ENCODE measurements at places on chromosomes 2 and 18.

- DNase-seq, result no peak
Measured at GRCh38 chr2:100660851-100661584, 98.2 kb downstream of the PDCL3 start.

- DNase-seq, result no peak
Measured at GRCh38 chr18:21958707-21959450, 210.5 kb upstream of the GATA6 start.

- DNase-seq, result no peak
Measured at GRCh38 chr2:12430407-12431133, 286.2 kb upstream of the TRIB2 start.

DNA sequence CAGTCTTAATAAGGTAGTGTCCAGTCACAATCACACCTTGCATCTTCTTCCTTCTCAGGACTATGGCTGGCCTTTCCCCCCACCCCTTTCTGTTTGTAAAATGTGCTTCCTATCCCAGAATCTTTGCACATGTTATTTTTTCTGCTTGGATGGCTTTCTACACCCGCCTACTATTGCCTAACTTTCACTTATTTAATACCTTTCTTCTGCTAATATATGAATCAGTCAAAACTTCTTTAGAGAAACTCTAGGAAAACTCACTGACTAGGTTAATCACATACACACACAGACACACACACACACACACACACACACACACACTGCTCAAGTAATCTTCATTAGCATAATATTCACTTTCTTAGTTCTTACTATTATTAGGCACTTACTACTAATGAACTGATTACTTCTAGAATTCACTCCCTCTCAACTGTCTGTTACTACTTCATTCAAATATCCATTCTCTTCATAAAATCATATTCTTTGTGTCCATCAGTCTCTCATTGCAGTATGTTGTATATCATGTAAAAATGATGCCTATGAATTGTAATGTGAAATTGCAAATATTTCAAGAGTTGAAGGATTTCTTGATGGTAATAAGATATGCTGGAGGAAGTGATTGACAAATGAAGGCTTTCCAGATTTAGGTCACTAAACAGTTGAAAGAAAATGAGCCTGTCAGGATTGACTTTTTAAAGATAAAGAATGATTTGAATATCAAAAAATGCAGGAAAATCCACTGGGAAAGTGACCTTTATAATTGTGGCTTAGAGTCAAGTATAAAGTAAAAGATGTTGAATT is 51.2 kb downstream of the CLIP4 start:
- DNase-seq, result no peak

DNA sequence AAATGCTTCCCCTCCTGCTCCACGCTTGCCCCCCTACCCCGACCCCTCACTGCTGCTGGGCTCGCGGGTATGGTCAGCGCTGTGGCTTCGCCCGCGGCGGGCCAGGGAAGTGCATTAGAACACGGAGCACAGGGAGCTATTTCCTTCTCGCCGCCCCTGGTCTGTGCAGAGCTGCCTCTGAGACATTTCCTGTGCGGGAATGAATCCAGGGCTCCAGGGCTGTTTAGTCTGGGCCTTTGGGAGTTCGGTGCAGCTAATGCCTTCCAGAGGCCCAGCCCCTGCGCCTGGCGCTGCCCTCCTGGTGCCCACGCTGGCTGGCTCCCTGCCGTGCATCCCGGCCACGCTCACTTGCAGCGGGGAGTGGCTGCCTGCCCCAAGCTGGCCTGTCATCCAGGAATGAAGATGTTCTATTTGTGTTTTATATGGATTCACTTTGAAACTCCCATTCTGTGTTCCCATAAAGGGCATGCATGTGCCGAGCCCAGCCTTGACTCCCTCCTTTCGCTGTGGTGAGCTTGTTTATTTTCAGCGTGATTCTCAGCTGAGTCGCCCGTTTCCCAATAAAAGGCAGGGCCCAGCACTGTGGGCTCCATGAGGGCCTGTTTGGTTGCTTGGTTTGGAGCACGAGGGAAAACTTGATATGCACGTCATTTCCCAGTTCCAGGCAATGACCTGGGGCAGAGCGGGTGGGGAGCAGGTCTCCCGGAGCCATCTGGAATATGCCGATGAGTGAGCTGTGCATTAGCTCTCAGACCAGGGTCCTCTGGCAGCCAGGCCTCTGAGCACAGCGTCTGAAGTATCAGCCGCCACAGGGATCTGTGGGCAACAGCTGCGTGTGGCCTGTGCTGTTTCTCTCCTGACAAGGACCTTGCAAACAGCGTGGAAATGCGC is 42.7 kb downstream of the SH3RF3 start:
- DNase-seq, result peak; percentile 85

DNA sequence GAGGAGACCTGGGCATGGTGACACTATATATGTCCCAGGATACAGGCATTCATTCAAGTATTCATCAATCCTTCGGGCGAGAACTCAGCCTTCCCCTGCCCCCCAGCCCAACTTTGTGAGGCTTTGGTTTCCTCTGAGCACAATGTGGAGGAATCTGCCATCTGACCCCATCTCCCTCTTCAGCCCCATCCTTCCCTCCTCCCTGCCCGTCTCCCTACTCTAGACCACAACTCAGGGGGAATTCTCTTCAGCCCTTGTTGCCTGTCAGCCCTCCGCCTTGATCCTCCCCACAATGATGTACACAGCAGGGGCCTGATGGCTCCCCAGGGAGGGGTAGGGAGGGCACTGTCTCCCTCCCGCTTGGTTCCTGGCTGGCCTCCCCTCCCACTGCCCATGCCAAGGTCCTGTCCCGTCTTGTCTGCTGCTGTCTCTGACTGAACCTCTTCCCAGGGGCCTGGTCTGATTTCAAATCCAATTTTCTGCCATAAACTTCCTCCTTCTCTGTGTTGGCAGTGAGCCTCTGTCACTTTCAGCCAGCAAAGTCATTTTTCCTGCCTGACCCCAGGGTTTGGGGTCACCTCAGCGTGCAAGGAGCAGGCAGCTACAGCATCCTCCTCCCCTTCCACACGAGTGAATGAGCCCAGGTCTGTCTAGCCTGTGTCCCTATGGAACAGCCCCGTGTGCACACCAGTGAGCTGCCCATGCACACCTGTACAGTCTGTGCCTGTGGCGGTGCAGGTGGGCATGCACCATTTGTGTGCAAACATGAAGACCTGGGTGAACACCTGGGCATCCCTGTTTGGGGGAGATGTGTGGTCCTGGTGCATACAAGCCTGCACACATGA is 197.3 kb downstream of the CELF4 start:
- DNase-seq, result no peak

GRCh38 chr2:241803387-241804325 is 5.3 kb upstream of the NEU4 start:
- DNase-seq, result no peak

DNA sequence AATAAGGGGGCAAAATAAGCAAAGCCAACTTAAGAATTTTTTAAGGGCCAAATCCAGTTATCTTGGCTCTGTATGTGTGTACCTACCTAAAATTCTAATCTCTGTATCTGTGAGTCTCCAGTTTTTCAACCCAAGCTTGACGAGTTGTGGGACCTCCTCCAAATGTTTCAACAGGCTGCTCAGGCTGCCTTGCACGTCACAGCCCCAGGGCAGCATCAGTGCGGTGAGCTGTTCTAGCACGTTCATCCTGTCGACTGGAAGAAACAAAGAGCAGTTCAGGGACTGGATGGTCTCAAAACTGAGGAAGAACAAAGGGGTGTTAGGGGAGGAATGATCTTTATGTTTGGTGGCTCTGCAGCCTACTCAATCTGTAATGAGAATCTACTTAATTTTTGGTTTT is 29.4 kb downstream of the NLRC4 start:
- no peak for DNase-seq

DNA sequence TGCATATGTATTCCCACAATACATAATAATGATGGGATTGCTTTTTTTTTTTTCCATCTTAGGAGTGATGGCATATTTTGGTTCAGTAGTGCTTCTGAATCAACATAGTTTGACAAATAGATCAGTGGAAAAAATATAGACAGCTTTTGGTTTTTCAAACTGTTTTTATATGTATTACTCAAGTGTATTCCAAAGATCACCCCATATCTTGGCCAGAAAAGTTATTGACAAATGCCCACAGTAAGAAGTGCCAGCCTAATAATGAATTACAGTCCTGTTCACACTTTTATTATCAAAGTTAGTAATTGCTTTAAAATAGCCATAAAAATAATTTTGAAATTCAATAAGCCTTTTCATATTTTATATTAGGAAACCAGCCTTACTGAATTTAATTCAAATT is 95.0 kb downstream of the TMEFF2 start:
- no peak for DNase-seq

DNA sequence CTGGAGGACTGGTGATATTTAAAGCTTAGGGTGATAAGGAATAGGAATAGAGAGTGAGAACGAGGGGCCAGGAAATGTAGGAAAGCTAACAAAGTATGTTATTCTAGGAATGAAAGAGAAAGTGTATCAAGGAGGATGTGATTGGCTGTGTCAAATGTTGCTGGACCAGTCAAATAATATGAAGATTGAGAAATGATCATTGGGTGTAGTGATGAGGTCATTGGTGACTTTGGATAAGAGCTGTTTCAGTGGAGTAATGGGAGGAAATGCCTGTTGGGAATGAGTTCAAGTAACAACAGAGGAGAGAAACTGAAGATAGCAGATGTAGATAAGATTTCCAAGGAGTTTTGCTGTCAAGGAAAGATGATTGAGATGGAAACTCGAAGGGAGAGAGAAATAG is 74.4 kb downstream of the UBE2E3 start:
- no peak for DNase-seq

DNA sequence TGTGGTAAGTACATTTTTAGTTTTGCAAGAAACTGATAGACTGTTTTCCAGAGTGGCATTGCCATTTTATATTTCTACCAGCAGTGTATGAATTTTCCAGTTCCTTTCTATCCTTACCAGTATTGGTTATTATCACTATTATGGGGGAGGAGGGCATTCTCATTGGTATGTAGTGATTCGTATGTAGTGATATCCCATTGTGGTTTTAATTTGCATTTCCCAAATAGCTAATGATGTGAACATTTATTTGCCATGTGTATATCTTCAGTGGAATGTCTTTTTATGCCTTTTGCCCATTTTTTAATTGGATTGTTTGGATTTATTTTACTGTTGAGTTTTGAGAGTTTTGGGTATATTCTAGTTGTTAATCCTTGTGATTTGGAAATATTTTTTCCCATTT is 16.9 kb downstream of the EIF5B start:
- no peak for DNase-seq

DNA sequence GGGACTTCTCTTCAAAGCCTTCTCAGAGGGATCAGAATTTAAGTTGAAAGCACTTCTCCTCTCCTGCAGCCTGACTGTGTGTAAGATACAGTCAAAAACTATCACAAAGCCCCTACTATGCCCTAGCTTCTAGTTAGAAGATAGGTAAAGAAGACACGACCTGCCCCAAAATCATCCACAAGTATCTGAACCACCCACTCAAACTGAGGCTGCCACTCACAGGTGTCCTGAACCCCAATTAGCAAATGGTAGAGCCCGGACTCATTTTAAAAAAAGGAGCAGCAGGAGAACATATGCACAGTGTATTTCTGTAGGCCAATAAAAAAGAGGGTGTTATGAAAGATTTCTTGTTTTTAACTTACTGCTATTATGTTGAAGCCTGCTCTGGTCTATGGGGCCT is 74.4 kb downstream of the ANKRD44 start:
- no peak for DNase-seq

- DNase-seq, result no peak
Measured at GRCh38 chr2:150742094-150742493, 254.6 kb upstream of the RND3 start.

DNA sequence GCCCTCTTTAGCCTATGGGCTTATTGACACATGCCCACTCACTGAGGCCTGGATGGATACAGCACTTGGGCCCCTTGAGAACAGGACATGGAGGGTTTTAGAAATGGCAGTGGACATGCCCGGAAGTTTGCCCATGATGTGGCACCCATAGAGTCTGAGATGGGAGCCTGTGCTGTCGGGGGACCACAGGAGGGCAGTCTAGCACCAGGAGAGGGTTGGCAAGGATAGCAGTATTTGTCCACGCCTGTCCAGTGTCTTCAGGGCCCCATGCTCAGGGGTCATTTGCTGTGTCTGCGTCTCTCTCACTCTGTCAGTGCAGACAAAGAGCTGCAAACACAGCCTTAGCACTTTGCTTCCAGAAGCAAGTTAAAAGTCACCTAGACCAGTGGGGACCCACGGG is 48.7 kb downstream of the IL1RL2 start:
- no peak for DNase-seq

GRCh38 chr2:8563814-8564474 is 117.9 kb upstream of the ID2 start:
- no peak for DNase-seq

- peak; percentile 46 for DNase-seq
Measured at GRCh38 chr18:31954349-31954748, 11.4 kb upstream of the TRAPPC8 start.

DNA sequence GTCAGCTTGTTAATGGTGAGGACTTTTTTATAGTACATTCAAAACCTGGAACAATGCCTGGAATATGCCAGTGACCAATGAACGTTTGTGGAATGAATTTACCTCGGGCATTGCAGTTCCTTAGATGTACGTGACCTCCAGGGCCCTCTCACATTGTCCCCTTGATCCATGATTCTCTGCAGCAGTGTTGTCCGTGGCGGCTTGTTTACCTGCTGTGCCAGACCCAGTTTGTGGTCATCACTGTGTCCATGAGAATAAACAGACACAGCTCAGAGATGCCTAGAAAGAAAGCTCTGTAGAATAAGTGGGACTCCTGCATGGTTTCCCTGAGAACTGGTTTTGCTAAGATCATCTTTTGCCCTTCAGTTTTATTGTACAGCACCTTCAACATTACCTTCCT is 1132.2 kb downstream of the DPP10 start:
- no peak for DNase-seq

GRCh38 chr2:161571051-161571429 is 53.2 kb upstream of the SLC4A10 start:
- DNase-seq, result no peak

DNA sequence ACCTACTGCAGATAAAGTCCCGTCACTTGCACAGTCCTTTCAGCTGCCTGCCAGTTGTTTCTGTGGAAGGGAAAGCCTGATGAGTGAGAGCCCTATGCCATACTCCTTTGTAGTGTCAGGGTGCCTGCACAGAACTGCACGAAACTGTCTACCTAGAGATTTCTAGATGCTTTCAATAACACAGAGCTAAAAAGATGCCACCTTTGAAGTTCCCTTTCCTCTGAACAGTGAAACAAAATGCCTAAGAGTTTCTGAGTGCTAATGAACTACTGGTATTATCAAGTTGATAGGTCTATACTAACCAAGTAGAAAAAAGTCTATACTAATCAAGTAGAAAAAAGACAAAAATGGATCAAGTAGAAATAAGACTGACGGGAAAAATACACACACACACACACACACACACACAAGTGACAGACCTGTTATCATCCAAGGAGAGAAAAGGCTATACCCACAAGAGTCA is 79.0 kb downstream of the TLK1 start:
- no peak for DNase-seq

Measured in T1000 (cell line).